ENCODE measurements at places on chromosomes 3 and 15.

GRCh38 chr3:14329116-14329830 lies 73.1 kb upstream of the SLC6A6 start:
- DNase-seq, result no peak

DNA sequence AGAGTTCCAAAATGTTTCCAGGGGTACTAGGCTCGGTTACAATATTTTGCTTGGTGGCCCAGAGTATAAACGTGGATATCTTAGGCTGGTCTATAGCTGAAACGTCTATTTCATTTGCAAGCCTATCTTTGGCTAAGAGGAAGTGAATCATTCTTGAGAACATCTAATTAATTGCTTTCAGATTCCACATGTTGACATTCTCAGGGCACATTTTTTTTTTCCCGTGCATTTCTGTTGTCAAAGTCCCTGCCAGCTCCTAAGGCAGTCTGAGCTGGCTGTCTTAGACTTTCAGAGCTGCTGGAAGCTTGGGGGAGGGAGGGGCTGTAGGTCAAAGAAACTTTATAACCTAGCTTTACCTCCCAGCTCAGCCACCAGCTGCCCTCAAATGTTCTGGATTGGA lies 23.2 kb upstream of the LAMP3 start:
- DNase-seq, result no peak

GRCh38 chr3:32305361-32305876 lies 66.9 kb downstream of the CMTM8 start:
- no peak for DNase-seq

GRCh38 chr3:48215466-48215865 lies 7.8 kb upstream of the CAMP start:
- DNase-seq, result no peak

DNA sequence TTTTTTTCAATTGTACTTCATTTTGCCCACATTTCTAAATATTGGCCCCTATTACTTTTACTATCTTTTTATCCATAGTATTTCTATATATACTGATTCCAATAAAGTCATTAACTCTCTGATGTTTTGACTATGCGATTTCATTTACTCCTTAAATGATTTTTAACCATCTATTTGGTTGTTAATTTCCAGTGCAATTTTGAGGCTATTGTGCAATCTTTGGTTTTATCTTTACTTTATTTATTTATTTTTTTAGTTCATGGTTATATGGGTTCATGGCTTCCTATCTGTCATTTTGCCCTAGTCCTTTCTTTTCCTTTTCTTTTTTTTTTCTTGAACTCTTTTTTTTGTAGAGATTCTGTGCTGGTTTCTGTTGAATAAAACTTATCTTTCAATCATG lies 1408.0 kb upstream of the GBE1 start:
- DNase-seq, result no peak

All from activated naive CD4-positive, alpha-beta T cell (primary cell).